ENCODE measurements at places on chromosomes 2 and 18. TPM values are rescaled to one million over a fixed set of nuclear protein-coding genes. Genes with fewer than 3 reads are reported as not detected.
A peak's percentile ranks its signal among the peaks of the same experiment; 100 is the strongest.

Gene ZBTB7C
- 0.36 TPM for total RNA-seq

DNA sequence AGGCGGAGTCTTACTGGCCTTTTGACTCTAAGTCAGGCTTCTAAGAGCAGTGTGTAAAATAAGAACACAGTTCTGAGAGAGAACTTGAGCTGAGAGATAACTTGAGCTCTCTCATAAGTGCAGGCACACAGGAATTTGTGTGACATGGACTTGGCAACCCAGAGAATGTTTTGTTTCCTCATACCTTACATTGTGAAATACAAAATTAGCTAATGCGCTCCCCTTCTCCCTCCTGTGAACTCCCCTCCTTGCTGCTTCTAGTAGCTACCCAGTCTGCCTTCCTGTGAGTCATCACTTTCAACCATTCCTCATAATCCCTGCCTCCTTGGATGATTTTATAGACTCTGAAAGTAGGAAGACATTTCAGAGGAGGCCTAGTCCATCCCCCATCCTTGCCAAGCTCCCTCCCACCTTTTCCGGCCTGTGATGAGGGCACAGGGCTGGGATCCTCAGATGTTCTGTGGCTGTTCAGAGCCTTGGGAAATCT, 22.6 kb downstream of the FER1L5 start:
- H3K4me1 ChIP-seq, result peaks cover 16% of the 10 kb centered on the region
- H3K27me3 ChIP-seq, result no peaks in the 10 kb centered on the region
- peak overlapping the region; percentile 4 for H3K4me3 ChIP-seq
- peak; percentile 95 for DNase-seq
- H3K27ac ChIP-seq, result peak overlapping the region; percentile 85

- no peak overlapping the region for H3K4me3 ChIP-seq
- no peak for DNase-seq
- H3K36me3 ChIP-seq, result no peaks in the 10 kb centered on the region
- no peaks in the 10 kb centered on the region for H3K4me1 ChIP-seq
- no peak overlapping the region for H3K27ac ChIP-seq
These were observed 25.3 kb upstream of the BOD1L2 start for GRCh38 chr18:57121542-57122112.

Gene PLA2R1
- 19.9 TPM for total RNA-seq

Gene ANKRD29
- total RNA-seq, result 20.9 TPM

DNA sequence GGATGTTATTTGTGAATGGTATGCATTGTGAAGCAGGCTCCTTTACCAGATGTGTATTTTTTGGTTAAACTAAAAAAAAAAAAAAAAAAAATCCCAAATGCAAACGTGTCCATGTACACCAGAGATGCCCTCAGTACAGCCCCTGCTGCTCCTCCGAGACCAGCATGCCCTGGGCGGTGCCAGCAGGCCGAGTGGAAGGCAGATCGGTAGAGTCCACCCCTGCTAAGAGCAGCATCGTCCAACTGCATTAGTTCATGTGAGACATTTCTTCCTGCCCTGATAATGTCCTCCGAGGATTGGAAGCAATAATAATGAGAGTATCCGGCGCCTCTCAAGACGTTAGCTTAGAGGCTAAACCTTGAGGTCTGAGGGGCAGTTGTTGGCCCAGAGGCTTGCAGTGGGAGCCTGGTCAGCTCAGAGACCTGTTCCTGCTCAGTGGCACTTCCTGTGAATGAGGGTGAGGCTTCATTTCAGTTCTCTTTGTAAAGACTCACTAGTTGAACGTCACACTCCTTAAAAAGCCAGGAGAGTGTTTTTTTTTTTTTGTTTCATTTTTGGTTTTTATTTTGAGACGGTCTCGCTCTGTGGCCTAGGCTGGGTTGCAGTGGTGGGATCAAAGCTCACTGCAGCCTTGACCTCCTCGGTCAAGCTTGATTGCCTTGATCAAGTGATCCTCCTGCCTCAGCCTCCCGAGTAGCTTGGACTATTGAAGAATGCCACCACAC, 5.6 kb downstream of the SLC66A3 start:
- H3K4me3 ChIP-seq, result no peak overlapping the region
- peaks cover 2% of the 10 kb centered on the region for H3K4me1 ChIP-seq
- peak; percentile 65 for DNase-seq
- H3K27me3 ChIP-seq, result no peaks in the 10 kb centered on the region
- no peak overlapping the region for H3K27ac ChIP-seq

DNA sequence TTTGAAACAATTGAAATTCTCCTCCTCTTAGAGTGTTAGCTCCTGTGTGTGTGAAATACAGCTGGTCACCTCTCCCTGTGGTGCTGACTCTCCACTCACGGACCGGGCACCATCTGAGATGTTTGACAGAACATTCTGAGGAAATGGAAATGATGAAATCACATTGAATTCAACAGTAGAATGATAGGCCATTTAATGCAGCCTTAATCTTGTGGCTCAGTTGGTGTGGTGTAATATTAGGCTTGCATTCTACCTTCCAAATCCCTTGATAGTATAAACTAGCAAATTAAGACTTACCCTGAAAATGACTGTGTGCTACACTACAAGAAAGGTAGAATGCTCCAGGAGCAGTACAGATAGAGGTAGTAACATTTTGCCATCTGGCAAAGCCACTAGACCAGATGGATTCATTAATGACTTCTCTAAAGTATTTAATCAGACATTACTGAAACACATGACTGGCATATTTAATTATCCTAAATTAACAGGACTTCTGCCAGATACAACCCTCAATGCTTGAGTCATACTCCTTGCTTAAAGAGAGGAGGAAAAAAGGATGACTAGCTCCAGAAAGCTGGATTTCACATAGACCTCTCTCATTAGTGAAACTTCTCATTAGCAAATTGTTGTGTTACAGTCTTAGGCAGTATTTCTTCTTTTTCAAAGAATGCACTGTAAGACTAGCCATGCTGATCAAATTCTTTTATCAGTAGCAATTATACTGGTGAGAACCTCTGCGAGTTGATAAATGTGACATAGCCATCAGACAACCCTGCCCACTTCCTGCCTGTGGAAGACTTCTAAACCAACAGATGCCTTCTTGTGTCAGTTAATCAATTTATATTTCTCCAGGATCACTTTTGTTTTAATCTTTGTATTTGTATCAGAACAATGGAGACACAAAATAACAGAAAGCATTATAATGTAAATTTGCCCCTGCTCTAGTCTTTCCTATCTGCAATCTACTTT, 80.6 kb downstream of the EML6 start:
- H3K27ac ChIP-seq, result no peak overlapping the region
- no peak overlapping the region for H3K4me3 ChIP-seq
- H3K27me3 ChIP-seq, result no peaks in the 10 kb centered on the region
- DNase-seq, result no peak
- H3K4me1 ChIP-seq, result no peaks in the 10 kb centered on the region
- no peaks in the 10 kb centered on the region for H3K36me3 ChIP-seq

DNA sequence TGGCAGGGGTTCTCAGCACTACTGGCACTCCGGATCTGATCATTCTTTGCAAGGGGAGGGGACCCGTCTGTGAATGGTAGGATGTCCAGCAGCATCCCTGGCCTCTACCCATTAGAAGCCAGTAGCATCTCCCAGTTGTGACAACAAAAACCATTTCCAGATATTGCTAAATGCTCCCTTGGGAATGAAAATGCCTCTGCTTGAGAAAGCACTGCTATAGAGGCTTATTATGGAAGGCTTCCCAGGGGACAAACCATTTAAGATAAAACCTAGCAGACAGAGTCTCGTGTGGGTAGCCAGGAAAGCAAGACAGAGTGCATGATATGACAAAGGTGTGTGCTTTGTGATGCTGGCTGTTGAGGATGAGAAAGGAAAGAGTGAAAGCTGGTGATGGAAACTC, 273.7 kb downstream of the TMX3 start:
- no peak for DNase-seq
- H3K4me3 ChIP-seq, result no peak overlapping the region
- H3K4me1 ChIP-seq, result peaks cover 19% of the 10 kb centered on the region
- no peaks in the 10 kb centered on the region for H3K36me3 ChIP-seq
- H3K27ac ChIP-seq, result no peak overlapping the region

DNA sequence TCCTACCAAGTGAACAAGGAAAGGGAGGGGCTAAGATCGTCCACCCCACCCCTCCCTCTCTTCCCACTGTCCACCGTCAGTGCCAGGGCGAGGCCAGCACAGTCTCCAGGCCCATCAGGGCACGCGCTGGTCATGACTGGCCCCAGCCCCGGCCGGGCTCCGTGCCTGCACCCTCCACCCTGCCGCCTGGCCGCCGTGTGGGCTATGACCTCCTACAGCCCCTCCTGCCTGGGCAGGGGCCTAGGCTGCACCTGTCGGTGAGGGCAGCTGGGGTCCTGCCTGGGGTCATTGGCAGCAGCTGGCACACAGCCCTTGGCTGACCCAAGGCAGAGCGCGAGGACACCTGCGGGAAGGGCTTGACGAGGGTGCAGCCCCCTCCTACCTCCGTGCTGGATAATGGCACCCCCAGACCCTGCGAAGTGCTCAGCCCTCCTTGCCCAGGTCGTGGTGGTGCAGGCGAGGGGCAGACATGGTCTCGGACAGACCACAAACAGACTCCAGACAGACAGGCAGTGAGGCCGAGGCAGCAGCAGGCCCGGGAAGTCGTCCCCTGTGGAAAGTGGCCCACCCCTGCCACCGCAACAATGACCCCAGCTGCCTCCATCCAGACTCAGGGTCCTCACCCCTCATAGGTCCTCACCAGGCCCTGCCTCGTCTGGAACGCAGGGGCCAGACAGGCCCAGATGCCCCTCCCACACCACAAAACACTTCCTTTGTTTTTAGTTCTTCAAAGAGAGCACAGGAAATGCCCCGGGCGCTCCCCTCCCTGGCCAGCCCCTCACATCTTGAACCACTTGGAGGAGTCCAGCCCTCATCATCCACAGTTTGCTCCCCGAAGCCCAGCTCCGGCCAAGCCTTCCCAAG, 43.1 kb upstream of the GPC1 start:
- H3K27me3 ChIP-seq, result no peaks in the 10 kb centered on the region
- H3K4me1 ChIP-seq, result peaks cover 9% of the 10 kb centered on the region
- H3K36me3 ChIP-seq, result no peaks in the 10 kb centered on the region
- no peak overlapping the region for H3K27ac ChIP-seq

Gene RNU2-63P
- not detected for total RNA-seq

Gene TEX44
- total RNA-seq, result not detected

DNA sequence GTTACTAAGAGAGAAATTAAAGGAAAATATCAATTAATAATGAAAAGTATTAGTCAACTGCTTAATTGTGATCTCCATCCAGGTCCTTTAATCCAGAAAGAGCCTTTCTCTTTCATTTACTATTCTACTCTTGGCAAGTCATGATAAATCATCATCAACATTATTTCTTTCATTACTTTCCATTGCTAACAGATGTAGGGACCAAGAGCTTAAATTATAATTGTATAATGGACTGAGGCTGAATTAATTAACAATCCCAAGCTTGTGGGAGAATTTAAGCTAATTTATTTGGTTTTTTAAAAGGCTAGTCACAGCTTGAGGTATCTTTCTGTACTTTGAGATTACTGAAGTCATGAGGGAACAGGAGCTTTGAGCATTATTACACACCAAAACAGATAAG, 223.9 kb downstream of the ERBB4 start:
- H3K36me3 ChIP-seq, result no peaks in the 10 kb centered on the region
- DNase-seq, result no peak
- H3K4me1 ChIP-seq, result no peaks in the 10 kb centered on the region
- no peak overlapping the region for H3K4me3 ChIP-seq

Gene BUB1
- 7.1 TPM for total RNA-seq

Gene NLRC4
- total RNA-seq, result not detected

Gene TOGARAM2
- 0.72 TPM for total RNA-seq

- no peak for DNase-seq
- no peaks in the 10 kb centered on the region for H3K27me3 ChIP-seq
- H3K27ac ChIP-seq, result no peak overlapping the region
- no peak overlapping the region for H3K4me3 ChIP-seq
These were observed 300.9 kb downstream of the TXNL1 start for GRCh38 chr18:56337507-56337906.

Gene ANO7
- total RNA-seq, result 1.2 TPM

Gene PSMA8
- not detected for total RNA-seq

- no peak overlapping the region for H3K4me3 ChIP-seq
- H3K36me3 ChIP-seq, result no peaks in the 10 kb centered on the region
- no peak overlapping the region for H3K27ac ChIP-seq
- H3K4me1 ChIP-seq, result no peaks in the 10 kb centered on the region
These were observed 146.5 kb upstream of the ARL4C start for GRCh38 chr2:234643407-234643806.

DNA sequence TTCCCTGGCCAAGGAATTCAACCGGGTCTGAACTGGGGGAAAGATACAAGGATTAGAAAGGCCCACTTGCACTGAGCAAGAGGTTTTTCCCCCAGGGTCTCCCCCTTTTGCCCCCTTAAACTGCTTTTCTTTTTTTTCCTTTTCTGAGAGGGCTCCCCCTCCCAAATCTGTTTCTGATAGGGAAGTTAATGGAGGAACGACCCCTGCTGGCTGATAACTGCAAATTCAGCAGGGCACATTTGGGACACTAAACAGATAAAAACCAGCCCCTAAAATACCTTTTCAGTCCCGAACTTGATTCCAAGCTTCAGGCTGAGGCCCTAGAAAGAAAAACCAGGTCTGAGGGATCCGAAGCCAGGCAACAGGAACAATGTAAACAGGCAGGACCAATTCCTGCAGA, 1012.4 kb upstream of the CRIM1 start:
- no peak overlapping the region for H3K4me3 ChIP-seq
- no peaks in the 10 kb centered on the region for H3K27me3 ChIP-seq
- no peak for DNase-seq
- no peak overlapping the region for H3K27ac ChIP-seq
- H3K36me3 ChIP-seq, result no peaks in the 10 kb centered on the region

GRCh38 chr18:49967171-49967570, 153.8 kb upstream of the ACAA2 start:
- no peaks in the 10 kb centered on the region for H3K36me3 ChIP-seq
- DNase-seq, result no peak
- H3K27me3 ChIP-seq, result no peaks in the 10 kb centered on the region
- H3K4me3 ChIP-seq, result no peak overlapping the region

GRCh38 chr2:120887741-120888231, 152.1 kb downstream of the GLI2 start:
- H3K4me1 ChIP-seq, result peaks cover 16% of the 10 kb centered on the region
- H3K36me3 ChIP-seq, result no peaks in the 10 kb centered on the region
- peak; percentile 41 for DNase-seq
- no peaks in the 10 kb centered on the region for H3K27me3 ChIP-seq
- H3K4me3 ChIP-seq, result no peak overlapping the region

GRCh38 chr2:25201265-25201664, 32.9 kb upstream of the POMC start:
- H3K4me3 ChIP-seq, result no peak overlapping the region
- peaks cover 4% of the 10 kb centered on the region for H3K27me3 ChIP-seq
- DNase-seq, result peak; percentile 79
- peaks cover 5% of the 10 kb centered on the region for H3K4me1 ChIP-seq

GRCh38 chr2:8997631-8998030, 5.9 kb downstream of the MBOAT2 start:
- H3K4me1 ChIP-seq, result peaks cover 31% of the 10 kb centered on the region
- no peak overlapping the region for H3K4me3 ChIP-seq
- H3K27me3 ChIP-seq, result no peaks in the 10 kb centered on the region
- no peak for DNase-seq
- H3K36me3 ChIP-seq, result no peaks in the 10 kb centered on the region

DNA sequence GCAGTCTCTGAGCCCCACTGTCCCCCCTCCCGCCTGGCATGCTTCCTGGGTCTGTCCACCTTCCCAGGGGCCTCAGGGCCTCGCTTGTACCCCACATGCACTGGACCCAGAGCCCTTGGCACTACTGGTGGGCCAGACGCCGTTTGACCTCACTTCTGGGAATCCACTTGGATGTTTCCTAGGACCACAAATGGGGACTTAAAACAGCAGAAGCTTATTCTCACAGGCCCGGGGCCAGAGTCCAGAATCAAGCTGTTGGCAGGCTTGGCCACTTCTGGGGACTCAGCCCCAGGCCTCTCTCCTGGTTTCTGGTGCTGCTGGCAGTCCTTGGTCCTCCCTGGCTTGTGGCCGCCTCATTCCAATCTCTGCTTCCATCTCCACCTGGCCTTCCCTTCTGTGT, 19.6 kb downstream of the ANO7 start:
- no peaks in the 10 kb centered on the region for H3K36me3 ChIP-seq
- H3K4me1 ChIP-seq, result no peaks in the 10 kb centered on the region

Measured in osteoblast (primary cell).